ENCODE measurements at places on chromosomes 5 and 9.

GRCh38 chr5:37663538-37663937, 176.3 kb downstream of the GDNF start:
- DNase-seq: no peak

GRCh38 chr5:167944121-167944852, 347.2 kb upstream of the WWC1 start:
- no peak for DNase-seq

DNA sequence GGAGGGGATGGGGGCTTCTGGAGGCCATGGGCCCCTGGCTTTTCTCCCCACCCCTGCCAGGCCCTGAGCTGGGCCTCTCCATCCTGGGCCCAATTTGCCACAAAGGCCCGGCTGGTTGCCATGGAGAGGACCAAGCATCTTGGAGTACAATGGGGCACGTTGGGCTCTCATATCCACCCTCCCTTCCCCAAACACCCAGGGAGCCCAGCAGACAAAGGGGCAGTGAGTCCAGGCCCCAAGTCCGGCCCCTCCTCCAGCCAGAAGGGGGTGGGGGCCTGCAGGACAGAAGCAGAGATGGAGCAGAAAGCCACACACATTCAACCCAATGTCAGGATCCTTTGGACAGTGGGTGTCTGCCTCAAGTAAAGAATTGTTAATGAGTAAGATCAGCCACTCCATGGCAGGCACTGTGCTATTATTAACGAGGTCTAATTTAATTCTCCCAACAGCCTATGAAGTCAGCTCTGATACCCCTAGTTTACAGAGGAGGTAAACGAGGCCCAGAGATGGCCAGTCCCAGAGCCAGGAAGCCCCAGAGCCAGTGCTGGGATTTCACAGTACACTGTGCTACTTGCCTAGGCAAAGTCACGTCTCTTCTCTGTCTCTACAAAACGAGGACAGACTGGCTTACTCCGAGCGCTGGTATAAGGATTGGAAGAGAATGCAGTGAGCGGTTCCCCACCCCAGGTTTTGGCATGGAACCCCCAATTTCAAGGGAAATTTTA, 2.3 kb downstream of the CRB2 start:
- DNase-seq: no peak

DNA sequence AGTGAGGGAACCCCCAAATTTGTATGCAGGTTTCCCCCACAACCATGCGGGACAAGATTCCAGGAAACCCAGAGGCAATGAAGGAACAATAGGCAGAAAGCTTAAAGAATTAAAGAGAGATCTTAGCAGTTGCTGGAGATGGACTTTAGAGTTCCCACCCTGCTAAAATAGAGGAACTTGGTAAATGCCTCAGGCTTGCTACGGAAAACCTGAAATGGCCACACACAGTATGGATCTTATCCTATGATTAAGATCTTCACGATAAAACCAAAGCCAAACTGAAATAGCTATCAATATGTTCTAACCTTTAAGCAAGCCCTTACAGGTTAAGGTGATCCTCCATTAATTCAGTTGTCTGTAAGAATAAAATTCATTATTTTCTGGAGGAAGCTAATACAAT, 148.3 kb downstream of the RANBP17 start:
- DNase-seq: no peak

DNA sequence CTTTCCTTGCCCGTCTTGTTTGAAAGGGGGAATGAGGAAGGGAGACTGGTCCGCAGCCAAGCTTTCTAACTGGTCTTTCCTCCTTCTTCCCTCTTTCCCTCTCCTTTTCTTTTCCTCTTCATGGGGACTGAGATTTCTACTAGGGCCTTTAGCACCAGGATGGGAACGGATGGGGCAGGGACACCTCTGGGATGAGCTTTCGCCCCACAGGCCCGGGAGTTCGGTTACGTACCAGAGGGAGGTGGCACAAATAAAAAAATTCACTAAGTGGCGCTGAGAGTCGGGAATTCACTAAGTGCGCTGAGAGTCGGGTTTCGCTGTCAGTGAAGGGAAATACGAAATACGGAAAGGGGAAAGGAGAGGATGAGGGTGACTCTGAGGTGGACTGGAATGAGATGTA, 21.6 kb downstream of the BTNL9 start:
- DNase-seq: no peak

DNA sequence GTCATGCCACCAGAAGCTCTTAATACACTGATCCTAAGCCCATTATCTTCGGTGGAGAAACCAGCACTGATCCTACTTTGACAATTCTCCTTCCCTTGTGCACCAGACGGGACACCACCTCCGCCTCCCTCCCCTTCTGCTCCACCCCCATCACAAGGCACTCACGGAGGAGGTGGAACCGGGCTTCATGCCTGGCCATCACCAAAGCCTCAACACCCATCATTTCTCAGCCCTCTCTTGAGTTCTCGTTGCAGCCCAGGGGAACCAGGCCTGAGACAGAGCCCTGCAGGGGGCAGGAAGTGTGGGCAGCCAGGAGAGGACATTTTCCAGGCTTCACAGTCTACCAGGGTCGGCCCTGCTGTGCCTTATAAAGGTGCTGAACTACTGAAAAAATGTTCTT, 160.5 kb downstream of the GOLPH3 start:
- no peak for DNase-seq

- DNase-seq: no peak
These were observed 31.9 kb upstream of the C5orf24 start for GRCh38 chr5:134813827-134814226.

GRCh38 chr9:116365056-116365471, 211.5 kb downstream of the PAPPA start:
- DNase-seq: no peak

GRCh38 chr5:157710882-157711281, 20.3 kb upstream of the THG1L start:
- no peak for DNase-seq

DNA sequence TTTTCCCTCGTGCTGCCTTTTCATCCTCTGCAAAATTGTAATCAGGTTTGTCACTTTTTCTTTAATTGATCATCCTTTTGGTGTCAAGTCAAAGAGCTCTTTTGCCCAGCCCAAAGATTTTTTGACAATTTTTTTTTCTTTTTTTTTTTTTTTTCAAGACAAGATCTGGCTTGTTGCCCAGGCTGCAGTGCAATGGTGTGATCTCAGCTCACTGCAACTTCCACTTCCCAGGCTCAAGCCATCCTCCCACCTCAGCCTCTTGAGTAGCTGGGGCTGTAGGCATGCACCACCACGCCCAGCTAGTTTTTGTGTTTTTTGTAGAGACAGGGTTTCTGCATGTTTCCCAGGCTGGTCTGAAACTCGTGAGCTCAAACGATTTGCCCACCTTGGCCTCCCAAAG, 36.7 kb downstream of the CDK7 start:
- DNase-seq: no peak

- no peak for DNase-seq
These were observed 165.0 kb upstream of the HMHB1 start for GRCh38 chr5:143646961-143647360.

GRCh38 chr5:35904443-35905132, 33.8 kb downstream of the CAPSL start:
- DNase-seq: no peak

DNA sequence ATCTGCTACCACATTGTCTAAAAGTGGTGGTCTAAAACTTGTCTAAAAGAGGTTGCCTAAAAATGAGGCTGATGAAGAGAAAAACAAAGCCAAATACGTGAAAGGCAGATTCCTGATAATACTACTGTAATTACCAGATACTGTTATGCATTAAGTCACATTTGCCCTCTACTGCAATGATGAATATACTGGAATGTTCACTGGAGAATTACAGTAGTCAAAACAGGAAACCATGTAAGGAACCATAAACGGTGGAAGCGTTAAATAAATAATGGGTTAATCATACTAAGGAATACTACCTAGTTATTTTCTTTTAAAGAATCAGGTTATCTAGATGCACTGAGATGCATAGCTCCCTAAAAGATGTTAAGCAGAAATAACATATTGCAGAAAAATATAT, 201.3 kb downstream of the MCTP1 start:
- no peak for DNase-seq

- no peak for DNase-seq
These were observed 122.9 kb upstream of the ZNF366 start for GRCh38 chr5:72630081-72630480.

DNA sequence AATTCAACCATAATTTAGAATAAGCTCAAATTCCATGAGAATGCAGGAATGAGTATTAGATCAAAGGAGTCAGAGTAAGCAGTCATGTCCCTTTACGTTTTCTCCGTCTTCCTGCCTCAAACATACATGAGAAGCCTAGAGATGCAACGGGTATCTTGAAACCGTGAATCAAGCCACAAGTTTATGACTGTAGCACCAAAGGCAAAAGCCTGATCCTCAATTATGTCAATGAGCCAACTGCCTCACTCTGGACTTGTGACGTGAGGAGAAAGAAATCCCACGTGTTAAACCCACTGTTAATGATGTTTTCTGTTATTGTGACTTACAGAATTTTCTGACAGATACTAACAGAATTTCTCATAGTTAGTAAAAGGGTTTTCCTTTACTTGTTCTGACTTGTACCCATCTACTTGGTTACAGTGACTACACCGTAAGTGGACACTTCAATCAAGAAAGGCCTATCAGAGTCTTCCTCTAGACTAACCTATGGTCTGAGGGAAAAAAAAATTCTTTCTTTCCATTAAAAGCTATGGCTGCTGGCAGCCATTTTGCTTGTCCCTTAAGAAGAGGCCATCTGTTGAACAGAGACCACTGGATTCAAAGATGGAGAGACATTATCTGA, 35.3 kb upstream of the HK3 start:
- DNase-seq: no peak
